ENCODE measurements at places on chromosomes 4 and X.

- no peak for DNase-seq
These were observed 59.2 kb upstream of the TMEM47 start for GRCh38 chrX:34716302-34716701.

- DNase-seq, result peak; percentile 94
These were observed 234.5 kb upstream of the SLIT2 start for GRCh38 chr4:20017070-20017776.

DNA sequence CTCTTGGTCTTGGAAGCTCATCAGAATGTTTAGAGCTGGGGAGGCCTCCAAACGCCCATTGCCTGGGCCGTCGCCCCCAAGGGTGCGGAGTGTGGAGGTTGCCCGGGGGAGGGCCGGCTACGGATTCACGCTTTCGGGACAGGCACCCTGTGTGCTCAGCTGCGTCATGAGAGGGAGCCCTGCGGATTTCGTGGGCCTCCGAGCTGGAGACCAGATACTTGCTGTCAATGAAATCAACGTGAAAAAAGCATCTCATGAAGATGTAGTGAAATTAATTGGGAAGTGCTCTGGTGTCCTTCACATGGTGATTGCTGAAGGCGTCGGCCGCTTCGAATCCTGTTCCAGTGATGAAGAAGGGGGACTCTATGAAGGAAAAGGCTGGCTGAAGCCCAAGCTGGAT is 23.3 kb downstream of the RGS12 start:
- no peak for DNase-seq

- no peak for DNase-seq
These were observed 28.7 kb downstream of the CLDN34 start for GRCh38 chrX:9995855-9996339.

- no peak for DNase-seq
These were observed 6.8 kb downstream of the HAUS7 start for GRCh38 chrX:153463556-153463955.

DNA sequence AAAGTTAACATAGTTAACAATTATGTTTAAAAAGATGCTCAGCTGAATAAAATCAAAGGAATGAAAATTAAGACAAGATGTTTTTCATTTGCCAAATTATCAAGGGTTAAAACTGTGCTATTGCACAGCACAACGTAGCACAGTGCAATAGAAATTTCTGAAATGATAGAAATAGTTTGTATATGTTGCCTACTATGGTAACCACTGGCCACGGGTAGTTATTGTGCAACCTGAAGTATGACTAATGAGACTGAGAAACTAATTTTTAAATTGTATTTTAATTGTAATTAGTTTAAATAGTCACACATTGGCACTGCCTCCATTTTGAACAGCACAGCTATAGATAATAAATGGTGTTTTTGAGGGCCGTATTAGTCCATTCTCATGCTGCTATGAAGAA is 343.1 kb upstream of the FAM241A start:
- peak; percentile 43 for DNase-seq

GRCh38 chr4:61741327-61742096 is 541.4 kb downstream of the ADGRL3 start:
- no peak for DNase-seq

DNA sequence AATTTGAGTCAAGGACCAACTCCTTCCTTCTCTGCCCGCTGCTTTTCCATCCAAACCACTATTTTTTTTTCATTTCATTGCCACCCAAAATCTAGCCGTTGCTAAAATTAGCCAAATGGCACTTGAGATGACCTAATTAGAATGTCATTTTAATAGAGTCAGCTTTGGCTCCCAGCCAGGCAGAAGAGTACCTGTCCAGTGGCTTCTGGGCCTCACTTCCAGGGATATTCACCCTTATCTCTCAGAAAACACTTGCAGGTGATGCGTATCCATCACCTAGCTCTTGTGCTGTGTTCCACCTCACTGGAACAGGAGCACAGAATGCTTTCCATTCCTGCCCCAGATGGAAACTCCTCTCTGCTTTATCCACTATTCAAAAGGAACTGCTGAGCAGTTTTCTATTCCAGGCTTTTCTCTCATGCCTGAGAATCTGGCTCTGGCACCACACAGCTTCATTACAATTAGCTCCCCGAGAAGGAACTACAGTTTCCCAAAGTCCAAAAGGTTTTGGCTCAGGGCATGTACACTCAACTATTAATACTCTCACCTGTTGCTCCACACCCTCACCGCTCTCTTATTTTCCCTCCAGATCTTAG is 18.5 kb downstream of the MAGEA9B start:
- DNase-seq, result no peak

- DNase-seq, result no peak
These were observed 78.4 kb downstream of the REPS2 start for GRCh38 chrX:17024886-17025285.

GRCh38 chr4:163911891-163912290 is 417.4 kb downstream of the TMA16 start:
- no peak for DNase-seq

GRCh38 chrX:41142130-41142910 is 57.1 kb downstream of the USP9X start:
- DNase-seq, result no peak

DNA sequence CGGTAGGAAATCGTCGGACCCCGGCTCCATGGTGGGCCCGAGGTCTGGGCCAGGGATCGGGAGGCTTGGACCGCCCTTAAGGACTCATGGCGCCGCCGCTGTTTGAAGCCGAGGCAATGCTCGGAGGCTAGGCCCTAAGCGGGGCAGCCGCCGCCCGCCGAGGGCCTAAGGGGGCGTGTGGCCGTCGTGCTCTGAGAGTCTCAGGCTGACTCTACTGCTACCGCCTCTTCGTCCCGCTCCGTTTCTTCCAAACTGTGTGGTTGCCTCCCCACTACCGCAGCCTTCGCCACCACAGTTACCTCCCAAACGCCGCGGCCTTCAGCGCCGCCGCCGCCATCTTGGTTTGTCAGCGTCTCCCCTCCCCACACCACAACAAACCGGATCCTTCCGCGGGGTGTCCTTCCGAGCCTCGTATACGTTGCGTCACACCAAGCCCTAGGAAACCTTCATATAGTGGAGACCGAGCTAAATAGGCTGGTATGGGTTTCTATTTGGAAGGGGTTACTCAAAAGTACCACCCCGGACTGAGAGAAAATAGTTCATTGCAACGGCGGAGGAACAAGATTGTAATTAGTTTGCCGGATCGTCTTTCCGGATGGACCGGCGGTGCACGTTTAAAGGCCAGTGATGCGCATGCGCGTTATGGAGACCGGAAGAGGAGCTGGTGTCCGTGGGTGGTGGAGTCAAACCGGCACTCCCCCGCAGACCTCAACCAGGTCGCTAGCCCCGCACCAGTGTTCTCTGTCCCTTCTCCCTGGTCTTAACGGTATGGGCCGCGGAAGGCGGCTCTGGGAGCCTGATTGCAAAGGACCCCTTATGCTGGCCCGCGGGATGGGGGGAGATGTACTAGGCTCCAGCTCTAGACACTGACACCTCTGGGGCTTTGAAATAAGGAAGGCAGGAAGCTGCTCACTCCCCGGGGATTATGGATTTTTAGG is at the start of gene KDM5C:
KDM5C (minus strand) TSS at position 348 of the 938 bp plus-strand sequence; CDS start at position 30, 318 bp downstream.
- DNase-seq, result peak; percentile 82

GRCh38 chrX:12789976-12790375 is 1.2 kb upstream of the PRPS2 start:
- DNase-seq, result no peak

DNA sequence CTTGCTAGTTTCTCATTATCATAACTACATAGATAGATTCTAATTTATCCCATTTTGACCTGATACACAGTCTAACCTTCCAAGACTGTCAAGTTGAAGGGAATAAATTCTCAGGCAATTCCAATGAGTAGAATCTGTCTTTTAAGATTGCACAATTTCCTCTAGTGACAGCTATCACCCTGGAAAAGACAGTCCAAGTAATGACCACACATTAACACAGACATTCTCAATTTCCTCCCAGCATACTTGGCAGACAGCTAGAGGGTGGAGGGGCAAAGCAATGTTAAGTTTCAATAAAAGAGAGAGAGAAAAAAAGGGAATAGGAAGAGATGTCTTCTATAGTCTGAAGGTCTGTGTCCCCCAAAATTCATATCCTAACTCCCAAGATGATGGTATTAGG is 234.7 kb downstream of the LDB2 start:
- no peak for DNase-seq

- no peak for DNase-seq
These were observed 190.5 kb downstream of the SH3BGRL start for GRCh38 chrX:81392396-81392795.

GRCh38 chr4:169070895-169071218 is 60.8 kb upstream of the CBR4 start:
- DNase-seq, result no peak

DNA sequence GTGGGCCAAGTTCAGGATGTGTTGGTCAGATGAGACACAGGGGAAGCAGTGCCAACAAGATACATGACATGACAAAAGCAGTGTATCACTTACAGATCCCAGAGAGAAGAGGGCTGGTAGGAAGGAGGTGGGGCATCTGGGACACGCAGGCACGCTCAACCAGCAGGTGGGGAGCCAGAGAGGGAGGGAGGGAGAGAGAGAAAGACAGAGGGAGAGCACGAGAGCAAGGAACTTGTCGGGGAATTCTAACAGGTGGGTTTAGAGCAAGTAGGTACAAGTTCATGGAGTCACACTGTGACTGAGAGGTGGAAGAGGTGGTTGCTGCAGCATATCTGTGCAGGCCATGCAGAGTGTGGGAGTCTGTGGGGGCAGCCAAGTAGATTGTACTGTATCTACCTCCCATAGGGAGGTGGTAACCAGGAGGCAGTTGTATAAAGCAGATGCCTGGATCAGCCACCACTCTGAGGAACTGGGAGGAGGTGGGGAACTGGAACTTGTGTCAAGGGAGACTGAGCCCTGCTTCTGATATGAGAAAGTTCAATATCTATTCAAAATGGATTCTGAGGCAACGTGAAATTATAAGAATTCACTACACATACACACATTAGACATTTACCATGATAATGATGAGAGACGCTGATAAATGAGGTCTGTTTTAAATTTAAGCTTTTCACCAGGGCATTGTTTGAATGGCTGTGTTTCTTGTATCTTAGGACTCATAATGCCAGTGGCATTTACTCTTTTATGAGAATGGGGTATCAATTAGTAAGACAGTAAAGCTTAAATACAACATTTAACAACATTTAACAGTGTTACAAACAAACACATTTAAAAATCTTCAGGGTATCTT is 43.7 kb downstream of the BBS12 start:
- DNase-seq, result no peak

DNA sequence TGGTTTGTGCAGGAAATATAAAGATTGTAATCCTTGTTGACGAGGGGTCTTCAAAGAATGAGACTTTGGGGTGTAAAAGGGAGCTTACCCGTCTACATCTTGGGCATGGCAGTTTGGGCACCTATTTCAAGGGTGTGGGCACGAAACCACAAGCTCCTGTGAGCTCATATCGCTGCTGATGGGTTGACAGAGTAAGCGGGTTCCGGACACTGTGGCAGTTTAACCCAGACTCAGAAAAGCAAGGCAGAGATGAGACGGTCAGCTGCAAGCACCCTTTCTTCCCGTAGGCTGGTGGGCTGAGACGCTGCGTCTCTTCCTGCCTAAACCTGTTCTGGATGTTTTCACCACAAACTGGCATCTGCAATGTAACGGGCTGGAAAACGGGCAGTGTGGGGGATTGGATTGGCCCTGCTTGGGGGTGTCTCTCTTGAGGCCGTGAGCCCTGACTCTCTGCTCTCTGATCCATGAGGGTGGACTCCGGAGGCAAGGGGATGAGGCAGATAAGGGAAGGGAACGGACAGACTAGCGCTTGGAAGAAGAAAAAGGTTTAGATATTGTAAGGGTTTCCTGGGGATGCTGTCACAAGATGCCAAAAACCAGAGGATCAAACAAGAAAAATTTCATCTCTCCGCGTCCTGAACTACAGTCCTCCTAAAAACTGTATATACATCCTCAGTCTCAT is 237.5 kb downstream of the SHOX start:
- no peak for DNase-seq

GRCh38 chr4:183636503-183636902 is 22.5 kb downstream of the RWDD4 start:
- no peak for DNase-seq

- DNase-seq, result no peak
These were observed 45.0 kb downstream of the RTL9 start for GRCh38 chrX:110403441-110404238.

GRCh38 chr4:52848254-52848653 is 13.9 kb upstream of the RASL11B start:
- DNase-seq, result no peak

DNA sequence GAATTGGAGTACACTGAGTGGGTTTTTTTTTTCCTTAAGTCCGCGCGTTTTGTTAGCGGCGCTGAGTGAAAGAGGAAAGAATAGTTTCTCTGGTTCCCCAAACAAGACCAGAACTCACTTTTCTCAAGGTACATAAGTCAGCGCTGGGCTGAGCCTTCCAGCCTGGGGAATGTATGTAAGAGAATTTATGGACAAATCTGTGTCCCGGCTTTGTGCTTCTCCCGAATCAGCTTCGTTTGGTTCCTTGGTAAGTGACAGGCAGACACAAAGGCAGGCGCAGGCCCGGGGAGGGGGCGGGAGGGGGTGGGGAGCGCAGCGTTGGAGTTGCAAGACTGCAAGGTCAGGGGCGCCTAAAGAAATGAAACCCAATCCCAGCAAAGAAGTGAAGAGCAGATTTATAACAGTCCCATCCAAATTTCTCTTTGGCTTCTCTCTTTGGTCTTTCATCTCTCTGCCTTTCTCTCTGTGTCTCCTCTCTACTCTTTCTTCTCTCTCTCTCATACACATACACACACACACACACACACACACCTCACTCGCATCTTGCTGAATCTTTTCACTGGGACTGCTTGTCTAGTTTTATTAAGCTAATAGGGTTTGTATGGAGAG is 981 bp downstream of the TET2 start:
- DNase-seq, result no peak

DNA sequence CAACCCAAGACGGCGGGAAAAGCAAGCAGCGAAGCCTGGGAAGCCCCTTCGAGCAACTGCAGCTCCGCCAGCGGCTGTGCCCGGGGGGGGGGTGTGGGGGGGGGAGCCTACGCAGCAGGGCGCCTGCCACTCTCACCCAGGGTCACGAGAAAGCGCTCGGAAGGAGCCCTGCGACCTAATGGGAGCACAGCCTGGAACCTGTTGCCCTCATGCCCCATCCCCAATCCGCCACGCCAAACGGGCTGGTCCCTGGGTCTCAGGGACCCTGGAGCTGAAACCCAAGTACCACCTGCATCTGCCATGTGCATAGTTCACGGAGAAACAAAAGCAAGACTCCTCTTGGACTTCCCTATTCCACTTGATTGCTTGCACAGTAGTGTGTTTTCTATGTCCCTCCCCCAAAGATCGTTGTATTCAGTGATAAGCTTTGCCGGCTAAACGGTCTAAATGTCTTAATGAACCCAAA is 359 bp upstream of the GAB3 start:
- DNase-seq, result no peak
